NCI-H187 treated with DMSO at 0.1 percent for 48 hours (cell line): ENCODE measurements at places on chromosomes 16 and 17.

DNA sequence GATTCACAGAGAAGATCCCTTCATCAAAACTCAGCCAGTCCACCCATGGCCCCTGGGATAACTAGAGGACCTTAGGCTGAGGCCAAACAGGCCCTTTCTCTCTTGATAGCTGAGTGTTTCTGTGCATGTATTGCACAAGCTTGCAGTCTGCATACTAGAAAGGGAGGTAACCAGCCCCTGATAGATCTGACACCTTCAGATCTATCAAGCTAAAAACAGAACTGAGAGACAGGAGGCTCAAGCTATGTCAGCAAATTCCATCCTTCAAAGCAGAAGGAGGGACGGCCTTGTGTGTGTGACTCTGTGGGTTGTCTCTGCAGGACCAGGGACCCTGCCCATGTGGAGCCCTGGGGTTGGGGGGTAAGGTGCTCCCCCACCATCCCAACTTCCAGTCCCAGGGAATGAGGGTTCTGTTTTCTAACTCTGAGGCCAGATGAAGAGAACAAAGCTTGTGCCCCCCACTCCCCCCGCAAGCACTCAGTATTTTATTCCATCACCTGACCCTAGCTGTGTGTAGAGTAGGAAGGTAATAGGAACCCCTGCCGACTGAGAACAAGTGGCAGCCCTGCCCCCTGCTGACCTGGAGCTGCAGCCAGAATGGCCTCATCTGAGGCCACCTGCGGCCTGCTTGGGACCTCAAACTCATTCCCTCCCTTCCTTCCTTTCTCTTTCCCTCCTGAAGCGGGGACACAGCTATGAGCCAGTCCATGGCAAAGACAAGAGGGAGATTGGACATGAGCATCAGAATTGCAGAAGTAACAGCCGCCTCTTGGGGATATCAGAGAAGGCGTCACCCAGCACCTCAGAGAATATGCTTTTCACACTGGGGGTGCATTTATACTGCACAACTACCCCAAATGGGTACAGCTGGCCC, 63.8 kb downstream of the SMPD3 start:
- no peak for DNase-seq

DNA sequence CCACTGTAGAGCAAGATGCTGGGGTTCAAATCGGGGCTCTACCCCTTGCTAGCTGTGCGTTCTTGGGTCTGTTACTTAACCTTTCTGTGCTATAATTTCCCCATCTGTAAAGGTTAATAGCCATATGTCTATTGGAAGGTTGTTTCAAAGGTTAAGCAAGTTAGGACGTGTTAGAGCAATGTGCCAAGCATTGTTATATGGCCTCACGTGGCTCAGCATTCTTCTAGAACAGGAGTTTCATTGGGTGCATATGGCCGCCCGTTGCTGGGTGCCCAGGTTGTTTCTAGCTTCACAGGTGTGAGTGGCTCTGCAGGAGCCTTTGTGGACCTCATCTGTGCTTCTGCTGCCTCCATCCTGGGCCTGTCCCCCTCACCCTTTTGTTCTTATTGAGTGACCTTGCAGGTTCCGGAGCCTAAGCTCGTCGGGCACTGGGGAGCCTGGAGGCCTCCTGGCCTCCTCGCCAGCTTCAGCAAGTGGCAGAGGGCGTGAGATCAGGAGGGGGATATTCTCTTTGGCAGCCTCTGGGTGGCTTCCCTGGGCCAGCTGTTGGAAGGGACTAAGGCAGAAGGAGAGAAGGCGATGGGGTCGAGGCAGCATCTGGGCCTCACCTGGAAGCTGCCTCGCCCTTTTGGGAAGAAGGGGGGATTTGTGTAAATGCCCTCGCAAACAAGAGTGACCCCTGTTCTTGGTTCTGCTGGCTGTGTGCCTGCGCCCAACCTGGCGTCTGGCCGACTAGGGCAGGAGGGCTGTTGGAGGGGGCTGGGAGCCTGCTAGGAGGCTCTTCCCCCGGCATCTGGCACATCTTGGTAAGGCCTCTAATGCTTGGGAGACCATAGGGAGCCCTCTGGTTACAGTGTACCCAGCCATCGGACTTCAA, 80.2 kb upstream of the CIBAR2 start:
- no peak for DNase-seq

- no peak for DNase-seq
These were observed 29.9 kb downstream of the PARN start for GRCh38 chr16:14600164-14600563.

GRCh38 chr17:9672266-9672665, 26.9 kb downstream of the USP43 start:
- DNase-seq = no peak

- peak; percentile 18 for DNase-seq
These were observed 23.1 kb upstream of the DHRS13 start for GRCh38 chr17:28925912-28926365.

GRCh38 chr16:48608871-48609651, 919 bp downstream of the N4BP1 start:
- DNase-seq = no peak
